ENCODE measurements at places on chromosomes 5 and 9.

DNA sequence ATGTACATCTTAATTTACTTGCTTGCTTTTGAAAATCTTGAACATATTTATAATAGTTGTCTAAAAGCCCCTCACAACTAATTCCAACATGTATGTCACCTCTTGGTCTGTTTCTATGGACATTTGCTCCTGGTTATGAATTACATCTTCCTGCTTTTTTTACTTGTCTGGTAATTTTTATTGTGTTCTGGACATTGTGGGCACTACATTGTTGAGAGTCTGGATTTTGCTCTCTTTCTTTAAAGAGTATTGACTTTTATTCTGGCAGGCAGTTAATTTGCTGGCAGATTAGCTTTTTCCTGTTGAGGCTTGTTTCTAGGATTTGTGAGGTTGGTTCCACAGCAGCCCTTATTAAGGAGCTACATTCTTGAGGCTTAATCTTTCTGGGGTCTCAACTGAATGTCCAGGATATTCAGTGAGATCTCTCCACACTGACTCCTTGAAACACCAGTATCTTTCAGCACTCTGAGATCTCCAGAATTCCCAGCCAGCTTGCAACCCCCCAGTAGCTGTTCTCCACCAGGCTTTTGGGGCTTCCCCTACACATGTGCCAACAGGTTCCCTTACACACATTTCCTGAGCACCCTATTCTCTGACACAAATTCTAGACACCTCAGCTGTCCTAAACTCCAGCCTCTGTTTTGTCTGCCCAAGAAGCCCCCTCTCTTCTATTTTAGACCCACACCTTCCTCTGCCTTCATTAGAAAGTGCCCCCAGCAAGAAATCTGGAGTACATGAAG lies 27.4 kb downstream of the KIAA1191 start:
- no peak for DNase-seq

- no peak for DNase-seq
Observed at GRCh38 chr5:107067395-107067794, 603.3 kb downstream of the EFNA5 start.

DNA sequence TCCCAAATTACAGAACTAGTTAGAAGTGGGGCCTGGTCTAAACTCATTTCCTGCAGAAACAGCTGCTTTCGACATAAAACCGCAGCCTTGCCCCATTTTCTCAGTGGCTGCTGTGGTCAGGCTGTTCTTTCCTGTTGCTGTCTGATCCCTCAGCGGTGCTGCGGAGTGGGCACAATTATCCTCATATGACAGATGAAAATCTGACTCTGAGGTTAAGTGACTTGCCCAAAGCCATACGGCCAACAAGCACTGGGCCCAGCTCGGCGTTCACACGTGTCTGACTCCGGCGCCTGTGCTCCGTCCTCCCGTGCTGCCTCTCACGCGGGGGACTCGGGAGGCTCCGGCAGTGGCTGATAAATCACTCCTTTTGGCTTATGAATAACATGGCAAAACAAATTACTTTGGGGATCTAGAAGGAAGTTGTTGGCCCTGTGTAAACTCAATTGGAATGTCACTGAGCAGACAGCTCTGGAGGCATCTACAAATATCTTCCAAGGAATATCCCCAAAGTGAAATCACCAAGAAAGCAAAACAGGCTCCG lies 142.6 kb upstream of the LMX1B start:
- peak; percentile 49 for DNase-seq

DNA sequence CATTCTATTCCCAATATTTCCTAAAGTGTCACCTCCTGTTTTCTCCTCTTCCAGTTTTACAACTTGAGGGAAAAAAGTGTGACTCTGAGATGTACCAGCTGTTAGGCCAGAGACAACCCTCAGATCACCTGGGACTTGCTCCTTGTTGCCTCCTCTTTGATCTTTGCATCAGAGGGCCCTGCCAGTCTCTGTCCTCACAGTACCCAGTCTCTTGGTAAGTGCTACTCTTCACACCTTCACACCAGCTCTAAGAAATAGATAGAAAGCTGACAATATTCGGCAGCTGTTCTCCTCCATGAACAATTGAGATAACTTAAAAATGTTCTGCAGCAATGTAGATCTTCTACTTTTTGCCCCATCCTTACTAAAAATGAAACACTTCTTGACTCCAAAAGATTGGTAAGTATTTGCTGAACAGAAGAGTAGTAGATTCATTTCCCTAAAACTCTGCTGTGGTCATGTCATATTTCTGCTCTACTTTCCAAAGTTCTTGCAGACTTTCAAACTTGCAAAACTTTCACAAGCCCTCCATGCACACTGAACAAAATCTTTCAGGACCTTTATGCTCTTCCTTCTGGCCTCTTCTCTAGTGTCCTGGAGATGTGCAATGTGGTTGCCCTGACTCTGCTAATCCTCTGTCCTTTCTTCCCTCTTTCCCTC lies 188.6 kb downstream of the SNX18 start:
- DNase-seq: no peak

GRCh38 chr5:57538341-57538955 lies 55.8 kb upstream of the ACTBL2 start:
- DNase-seq: no peak

GRCh38 chr5:42760426-42760825 lies 3.8 kb downstream of the CCDC152 start:
- no peak for DNase-seq

- no peak for DNase-seq
Observed at GRCh38 chr9:77883846-77884771, 147.5 kb downstream of the GNAQ start.

GRCh38 chr9:97632248-97632984 lies 752 bp downstream of the TSTD2 start:
- DNase-seq: no peak

- DNase-seq: no peak
Observed at GRCh38 chr5:31225118-31225517, 31.6 kb downstream of the CDH6 start.

GRCh38 chr9:35675732-35676392 lies 2.1 kb downstream of the CA9 start:
- DNase-seq: no peak

DNA sequence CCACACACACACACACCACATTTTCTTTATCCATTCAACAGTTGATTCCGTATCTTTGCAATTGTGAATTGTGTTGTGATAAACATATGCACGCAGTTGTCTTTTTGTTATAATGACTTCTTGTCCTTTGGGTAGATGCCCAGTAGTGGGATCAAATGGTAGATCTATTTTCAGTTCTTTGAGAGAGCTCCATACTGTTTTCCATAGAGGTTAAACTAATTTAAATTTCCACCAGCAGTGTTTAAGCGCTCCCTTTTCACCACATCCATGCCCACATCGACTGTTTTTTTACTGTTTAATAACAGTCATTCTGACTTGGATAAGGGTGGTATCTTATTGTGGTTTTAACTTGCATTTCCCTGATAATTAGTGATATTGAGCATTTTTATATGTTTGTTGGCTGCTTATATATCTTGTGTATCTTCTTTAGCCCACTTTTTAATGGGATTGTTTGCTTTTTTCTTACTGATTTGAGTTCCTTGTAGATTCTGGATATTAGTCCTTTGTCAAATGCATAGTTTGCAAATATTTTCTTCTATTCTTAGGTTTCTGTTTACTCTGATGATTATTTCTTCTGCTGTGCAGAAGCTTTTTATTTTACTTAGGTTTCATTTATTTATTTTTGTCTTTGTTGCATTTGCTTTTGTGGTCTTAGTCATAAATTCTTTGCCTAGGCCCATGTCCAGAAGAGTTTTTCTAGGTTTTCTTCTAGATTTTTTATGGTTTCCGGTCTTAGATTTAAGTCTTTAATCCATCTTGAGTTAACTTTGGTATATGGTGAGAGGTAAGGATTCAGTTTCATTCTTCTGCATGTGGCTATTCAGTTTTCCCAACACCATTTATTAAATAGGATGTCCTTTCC lies 82.4 kb downstream of the SH3RF2 start:
- DNase-seq: no peak

DNA sequence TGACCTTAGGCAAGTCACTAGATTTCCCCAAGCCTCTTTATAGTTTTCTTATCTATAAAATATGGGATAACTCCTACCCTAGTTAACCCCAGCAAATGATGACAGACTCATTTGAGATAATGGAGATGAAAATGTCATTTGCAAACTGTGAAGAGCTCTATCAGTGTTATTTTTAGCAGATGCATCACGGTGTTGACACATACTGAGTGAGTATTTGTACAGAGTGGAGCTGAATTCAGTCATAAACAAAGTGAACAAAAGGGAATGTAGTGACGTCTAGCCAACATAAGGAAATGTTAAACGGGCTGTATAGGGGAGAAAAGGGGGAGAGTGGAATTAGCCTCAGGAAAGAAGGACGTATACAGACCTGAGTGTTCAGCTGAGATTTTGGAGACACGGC lies 75.9 kb downstream of the NMUR2 start:
- no peak for DNase-seq

GRCh38 chr5:56168066-56168478 lies 65.1 kb downstream of the ANKRD55 start:
- no peak for DNase-seq

- no peak for DNase-seq
Observed at GRCh38 chr9:133126697-133127339, 5.8 kb upstream of the RALGDS start.

- DNase-seq: no peak
Observed at GRCh38 chr9:107020040-107020530, 157.1 kb downstream of the ZNF462 start.

GRCh38 chr5:177508221-177508611 lies 1.4 kb downstream of the DOK3 start:
- no peak for DNase-seq

DNA sequence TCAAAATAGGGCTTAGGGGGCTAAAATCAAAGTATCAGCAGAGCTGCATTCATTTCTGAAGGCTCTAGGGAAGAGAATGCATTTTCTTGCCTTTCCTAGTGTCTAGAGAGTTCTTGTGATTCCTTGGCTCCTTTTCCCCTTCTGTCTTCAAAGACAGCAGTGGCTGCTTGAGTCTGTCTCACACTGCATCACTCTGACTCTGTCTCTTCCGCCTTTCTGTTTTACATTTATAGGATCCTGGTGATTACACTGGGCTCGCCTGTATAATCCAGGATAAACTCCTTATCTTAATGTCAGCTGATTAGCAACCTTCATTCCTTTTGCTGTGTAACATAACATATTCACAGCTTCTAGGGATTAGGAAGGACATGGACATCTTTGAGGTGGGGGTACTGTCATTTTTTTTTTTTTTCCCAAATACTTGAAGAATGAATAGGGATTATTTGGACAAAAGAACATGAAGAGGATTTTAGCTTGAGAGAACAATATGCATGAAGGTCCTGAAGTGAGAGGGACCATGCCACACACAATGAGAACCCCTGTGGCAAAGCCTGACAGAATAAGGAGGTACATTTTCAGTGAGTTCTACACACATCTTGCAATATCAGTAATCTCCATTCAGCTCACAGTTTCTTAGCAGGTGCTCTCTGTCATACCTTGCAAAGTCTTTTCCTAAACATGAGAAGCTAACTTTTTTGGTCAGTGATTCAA lies 267.6 kb downstream of the FAM170A start:
- no peak for DNase-seq

DNA sequence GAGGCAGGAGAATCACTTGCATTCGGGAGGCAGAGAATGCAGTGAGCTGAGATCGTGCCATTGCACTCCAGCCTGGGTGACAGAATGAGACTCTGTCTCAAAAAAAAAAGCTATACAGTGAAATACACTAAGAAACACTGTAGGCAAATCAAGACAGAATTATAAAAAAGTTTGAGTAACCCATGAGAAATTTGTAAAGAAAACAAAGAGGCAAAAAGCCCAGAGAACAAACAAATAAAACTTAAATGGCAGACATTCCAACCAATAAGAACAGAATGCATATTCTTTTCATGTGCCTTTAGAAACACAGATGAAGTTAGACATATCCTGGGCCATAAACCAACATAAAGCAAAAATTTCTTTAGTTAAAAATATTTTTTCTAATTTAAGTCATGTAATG lies 30.6 kb downstream of the ZNF169 start:
- no peak for DNase-seq

- no peak for DNase-seq
Observed at GRCh38 chr9:2640570-2640969, 19.0 kb downstream of the VLDLR start.

GRCh38 chr9:4618700-4619099 lies 43.4 kb upstream of the PLPP6 start:
- no peak for DNase-seq

- no peak for DNase-seq
Observed at GRCh38 chr5:160523502-160524163, 102.0 kb downstream of the PTTG1 start.

Data from stimulated activated CD8-positive, alpha-beta memory T cell treated with anti-CD3 and anti-CD28 coated beads, Interleukin-15, amount 100 ng/mL, for 4 hours (primary cell).